Cerebellar nuclear complex (tissue), 1 donor: ENCODE measurements at places on chromosomes 4 and X.

GRCh38 chr4:72432282-72432681, 136.7 kb downstream of the ADAMTS3 start:
- no peak for DNase-seq

- DNase-seq: no peak
Measured at GRCh38 chr4:41280010-41280409, 23.3 kb downstream of the UCHL1 start.

DNA sequence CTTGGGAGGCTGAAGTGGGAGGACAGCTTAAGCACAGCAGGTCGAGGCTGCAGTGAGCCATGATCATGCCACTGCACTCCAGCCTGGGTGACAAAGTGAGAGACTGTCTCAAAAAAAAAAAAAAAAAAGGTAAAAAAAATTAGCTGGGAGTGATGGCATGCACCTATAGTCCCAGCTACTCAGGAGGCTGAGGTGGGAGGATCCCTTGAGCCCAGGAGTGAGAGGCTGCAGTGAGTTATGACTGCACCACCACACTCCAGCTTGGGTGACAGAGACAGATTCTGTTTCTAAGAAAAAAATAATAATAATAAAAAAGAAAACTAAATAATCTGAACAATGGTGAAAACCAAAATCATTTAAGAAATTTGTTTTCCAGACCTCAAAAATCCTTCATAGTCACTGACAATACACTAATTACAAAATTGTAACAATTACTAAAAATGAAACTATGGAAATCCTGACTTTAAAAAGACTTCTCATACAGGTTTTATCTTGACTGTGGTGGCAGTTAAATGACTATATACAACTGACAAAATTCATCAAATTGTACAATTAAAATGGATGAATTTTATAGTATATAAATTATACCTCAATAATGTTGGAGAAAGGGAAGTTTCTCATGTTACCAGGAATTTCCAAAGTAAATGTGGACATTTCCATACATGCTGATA, 31.3 kb downstream of the PHF8 start:
- DNase-seq: no peak

DNA sequence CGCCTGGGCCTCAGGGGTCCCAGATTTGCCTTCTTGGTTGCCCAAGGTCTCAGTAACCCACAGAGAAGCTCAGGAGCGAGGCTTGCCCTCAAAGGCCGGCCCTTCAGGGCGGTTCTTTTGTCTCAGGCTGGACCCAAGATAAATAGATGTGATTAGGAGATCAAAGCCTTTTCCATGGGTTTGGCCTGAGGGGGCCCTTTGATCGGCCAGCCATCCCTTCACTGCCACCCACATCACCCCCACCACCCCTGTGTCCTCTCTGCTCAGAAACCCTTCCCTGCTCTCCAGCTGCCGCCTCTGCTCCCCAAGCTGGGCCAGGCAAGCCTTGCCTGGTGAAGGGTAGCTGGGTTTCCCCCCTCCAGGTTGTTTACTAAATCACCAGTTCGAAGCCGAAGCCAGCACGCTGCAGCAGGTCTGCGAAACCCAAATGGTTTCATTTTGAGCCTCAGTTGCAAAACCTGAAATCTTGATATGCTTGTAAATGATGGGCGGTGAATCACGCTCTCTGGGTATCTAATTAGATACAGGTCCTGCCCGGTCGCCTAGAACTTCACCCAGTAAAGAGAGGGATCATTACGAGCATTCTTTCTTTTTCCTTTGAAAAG, 202.6 kb upstream of the BCOR start:
- no peak for DNase-seq

DNA sequence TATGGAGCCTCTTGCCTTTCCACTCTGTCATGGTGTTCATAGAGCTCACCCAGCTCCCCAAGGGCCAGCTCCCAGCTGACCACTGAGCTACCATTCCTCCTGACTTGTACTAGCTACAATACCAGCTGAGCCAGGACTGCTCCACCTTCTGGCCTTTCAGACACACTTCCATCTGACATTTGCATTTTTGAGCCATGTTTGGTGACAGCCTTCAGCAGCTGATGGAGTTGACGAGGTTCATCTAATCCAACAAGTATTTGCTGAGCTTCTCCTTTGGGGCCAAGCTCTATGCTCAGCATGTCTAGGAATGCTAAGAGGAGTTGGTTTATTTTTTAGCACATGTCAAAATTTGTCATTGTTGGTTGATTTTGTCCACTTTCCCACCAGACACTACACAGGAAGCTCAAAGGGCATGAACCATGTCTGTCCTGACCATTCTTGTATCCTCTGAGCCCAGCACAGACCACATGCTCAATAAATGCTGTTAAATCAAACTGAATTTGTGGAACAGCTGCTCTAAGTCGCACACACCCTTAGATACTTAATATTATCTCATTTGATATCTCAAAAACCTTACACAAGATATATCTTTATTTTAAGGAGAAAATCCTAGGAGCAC, 142.6 kb upstream of the PPARGC1A start:
- DNase-seq: no peak

DNA sequence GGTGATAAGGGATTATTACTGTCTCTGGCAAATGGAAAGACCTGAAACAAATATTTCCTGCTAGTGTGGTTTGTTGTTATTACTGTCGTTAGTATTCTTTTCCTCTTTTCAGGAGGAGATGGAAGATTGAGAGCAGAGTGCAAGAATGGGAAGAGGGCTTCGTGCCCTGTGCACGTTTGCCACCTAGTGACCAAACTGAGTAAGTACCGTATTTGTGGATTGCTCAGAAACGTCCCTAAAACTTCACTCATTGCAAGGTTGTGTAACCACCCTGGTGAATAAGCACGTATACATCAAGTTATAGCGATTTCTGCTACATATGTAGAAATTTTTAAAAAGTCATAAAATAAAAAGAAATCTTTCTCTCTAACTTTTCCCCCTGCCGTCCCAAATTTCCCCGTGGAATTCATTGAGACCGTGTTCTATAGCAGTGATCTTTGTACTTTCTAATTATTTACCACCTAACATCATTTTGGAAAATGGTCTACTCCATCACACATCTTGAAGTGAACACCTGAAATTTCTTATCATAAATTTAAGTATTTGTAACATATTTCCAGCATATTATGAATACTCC, 24.3 kb downstream of the LINC00632 start:
- DNase-seq: peak; percentile 18

GRCh38 chrX:149916745-149917392, 12.5 kb upstream of the HSFX4 start:
- DNase-seq: no peak

- no peak for DNase-seq
Measured at GRCh38 chr4:91058345-91058744, 931.2 kb downstream of the CCSER1 start.

- DNase-seq: no peak
Measured at GRCh38 chrX:46710927-46711623, 47.8 kb downstream of the SLC9A7 start.

DNA sequence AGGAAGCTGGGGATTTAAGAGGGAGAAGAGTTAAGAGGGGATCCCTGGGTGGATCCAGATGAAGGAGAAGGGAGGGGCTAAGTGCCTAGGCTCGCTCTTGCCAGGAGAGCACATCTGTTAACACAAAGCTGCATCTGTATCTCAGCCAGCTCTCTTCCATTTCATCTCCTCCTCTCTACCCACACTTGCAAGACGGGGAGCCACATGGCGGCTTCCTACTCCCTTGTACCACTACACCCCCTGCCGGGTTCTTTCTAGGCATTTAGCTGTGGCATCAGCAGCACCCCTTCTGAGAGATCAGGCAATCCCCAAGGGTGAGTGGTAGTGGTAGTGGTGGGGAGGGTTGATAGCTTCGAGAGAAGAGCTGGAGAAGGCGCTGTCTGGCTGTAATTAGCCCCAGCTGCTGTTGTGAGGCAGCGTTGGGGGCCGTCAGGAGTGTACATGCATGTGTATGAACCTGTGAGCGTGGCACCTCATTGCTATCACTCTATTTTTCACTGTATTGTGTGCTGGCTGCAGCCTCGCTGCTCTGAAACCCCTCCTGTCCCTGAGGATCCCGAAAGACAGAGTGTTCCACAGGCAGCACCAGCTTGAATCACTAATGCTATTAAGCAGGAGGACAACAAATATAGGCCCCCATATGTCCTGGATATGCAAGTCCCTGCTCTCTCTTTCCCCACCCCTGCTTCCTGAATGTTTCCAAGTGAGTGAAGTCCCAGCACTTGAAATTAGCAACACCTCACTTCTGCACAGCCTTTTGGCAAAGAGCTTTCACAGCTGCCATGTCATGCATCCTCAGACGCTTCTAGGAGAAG, 73.7 kb downstream of the RTL9 start:
- no peak for DNase-seq

DNA sequence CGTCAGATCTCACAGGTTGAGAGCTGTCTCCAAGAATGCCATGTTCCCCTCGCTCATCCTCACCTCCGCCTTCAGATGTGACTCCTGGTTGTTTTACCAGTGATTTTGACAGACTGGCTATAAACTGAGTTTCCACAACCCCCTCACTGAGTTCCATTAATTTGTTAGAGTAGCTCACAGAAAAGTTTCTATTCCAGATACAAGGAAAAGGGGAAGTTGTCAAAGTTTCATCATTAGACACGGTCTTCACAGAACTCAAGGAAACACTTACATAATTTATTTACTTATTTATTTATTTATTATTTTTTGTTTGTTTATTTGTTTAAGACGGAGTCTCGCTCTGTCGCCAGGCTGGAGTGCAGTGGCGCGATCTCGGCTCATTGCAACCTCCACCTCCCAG, 55.7 kb upstream of the IQSEC2 start:
- no peak for DNase-seq

DNA sequence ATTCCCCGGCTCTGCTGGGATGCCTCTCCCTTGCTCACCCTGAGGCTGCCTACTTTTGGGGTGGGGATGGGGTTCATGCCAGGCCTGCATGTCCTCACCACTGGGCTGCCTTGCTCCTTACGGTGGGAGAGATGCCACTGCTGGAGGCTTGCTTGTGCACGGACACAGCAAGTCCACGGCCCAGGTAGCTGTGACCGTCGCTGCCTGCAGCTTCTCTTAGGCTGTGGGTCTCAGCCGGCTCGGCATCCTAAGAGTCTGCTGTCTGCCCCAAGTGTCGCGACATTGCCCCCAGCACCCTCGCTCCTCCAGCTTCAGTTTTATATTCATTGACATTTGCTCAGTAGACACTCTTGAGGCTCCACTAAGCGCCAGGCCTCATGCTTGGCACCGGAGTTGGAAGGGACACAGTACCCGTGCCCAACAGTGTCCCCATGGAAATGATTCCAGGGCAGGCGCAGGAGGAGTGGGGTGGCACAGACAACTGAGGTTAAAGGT, 58.3 kb downstream of the TBC1D14 start:
- no peak for DNase-seq

DNA sequence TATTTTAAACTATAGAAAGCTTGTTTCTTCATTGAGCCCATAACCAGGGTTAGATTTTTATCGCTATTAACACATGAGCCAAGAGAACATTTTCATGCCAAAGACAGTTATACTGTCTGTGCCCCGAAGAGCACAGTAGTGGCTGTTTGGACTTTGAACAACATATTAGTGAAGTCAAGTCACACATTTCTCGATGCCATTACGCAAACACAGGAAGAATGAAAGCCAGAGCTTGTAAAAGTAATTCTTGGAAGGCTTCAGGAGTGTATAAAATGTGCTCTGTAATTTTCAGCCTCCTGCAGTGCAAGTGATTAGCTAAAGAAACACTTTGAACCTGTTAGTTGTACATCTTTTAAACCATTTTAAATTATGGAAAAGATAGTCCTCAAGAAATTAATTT, 590.7 kb upstream of the PITX2 start:
- DNase-seq: no peak

GRCh38 chrX:103686199-103687072, at the start of gene MORF4L2:
MORF4L2 (minus strand) TSS chrX:103686699; CDS start chrX:103677027, 9,672 bp downstream.
- DNase-seq: peak; percentile 86

DNA sequence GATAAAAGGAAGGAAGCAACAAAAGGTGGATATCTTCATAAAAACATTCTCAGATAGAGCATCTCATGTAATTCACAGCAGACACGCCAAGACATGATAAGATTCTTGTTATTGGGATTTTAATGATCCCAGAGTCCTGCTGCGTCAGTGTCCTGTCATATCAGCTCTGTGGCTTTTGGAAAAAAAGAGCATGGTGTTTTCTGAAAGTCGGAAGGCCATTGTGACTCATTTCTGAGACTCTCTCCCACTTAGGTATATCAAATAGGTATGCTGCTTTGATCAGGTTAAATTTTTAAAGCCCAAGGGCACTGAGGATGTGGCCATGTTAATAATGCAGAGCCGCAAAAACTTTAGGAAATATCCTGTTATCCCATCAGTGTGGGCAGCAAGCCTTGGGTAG, 481.0 kb downstream of the KCNIP4 start:
- DNase-seq: no peak

GRCh38 chrX:15530318-15530717, 29.7 kb downstream of the BMX start:
- no peak for DNase-seq
